GM12891 (cell line): ENCODE measurements at places on chromosomes 12 and 14.
A peak's percentile ranks its signal among the peaks of the same experiment; 100 is the strongest.

GRCh38 chr12:24950231-24950834 lies 1.4 kb upstream of the BCAT1 start:
- no peak for DNase-seq

DNA sequence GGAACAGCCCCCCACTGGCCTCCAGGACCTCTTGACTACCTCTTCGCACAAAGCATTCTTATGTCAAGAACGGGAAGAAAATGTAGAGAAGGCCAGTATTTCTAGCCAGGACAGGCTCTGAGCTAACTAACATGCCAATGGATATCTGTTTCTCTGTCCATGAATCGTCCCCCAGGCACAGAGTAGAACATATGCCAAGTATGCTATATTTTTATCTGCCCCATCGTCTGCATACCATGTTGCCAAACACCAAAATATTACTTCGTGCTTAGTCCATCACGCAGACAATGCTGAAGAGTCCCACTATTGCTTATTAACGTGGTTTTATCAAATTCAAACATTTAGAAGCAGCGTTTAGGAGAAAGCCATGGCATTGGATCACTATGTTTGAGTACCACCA lies 151.4 kb upstream of the CPSF6 start:
- no peak for DNase-seq

- no peak for DNase-seq
Measured at GRCh38 chr12:49976557-49976956, 3.8 kb downstream of the AQP6 start.

DNA sequence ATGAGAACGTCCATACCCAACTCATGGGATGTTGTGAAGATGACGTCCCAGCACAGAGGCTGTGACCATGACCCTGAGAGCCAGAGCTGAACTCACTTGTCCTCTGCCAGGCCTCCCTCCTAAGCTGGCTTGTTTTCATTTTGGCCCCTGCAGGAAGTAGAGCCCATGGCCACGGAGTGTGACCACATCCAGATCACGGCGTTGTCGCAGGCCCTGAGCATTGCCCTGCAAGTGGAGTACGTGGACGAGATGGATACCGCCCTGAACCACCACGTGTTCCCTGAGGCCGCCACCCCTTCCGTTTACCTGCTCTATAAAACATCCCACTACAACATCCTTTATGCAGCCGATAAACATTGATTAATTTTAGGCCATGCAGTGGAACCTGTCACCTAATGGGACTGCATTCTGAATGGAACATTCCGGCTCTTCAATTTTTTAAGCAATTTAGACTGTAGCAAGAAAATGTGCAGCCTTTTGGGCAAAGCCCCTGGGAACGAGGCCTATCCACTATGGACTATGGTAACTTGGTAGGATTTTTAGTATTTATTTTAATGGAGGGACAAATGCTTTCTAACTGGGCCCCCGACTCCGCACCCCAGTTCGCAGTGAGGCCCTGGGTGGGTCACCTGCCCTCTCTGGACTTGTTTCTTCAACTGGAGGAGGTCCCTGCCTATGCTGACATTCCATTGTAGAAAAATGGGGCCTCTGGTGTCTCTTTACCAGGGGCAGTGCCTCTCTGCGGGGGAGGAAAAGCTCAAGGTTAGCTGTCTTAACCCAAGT lies 19.6 kb downstream of the OTUB2 start:
- DNase-seq: no peak

GRCh38 chr12:30985814-30986452 lies 59.4 kb downstream of the TSPAN11 start:
- peak; percentile 81 for DNase-seq

DNA sequence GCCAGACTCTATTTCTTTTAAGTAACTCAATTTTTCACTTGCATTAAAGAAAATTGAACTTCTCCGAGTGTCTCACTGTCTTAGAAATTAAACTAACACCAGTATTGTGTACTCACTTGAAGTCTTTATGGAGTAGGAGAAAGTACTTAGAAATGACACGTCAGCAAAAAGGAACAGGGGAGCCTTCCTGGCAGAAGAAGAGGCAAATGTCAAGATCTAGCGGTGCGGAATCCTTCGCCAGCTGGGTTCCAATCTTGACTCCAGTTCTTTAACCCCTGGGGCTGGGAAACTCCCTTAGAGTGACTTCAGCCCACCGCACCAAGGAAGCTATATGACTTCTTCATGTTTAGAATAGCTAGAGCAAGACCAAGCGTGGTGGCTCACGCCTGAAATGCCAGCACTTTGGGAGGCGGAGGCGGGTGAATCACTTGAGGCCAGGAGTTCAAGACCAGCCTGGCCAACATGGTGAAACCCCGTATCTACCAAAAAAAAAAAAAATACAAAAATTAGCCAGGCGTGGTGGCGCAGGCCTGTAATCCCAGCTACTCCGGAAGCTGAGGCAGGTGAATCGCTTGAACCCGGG lies 34.4 kb downstream of the WBP11 start:
- no peak for DNase-seq

DNA sequence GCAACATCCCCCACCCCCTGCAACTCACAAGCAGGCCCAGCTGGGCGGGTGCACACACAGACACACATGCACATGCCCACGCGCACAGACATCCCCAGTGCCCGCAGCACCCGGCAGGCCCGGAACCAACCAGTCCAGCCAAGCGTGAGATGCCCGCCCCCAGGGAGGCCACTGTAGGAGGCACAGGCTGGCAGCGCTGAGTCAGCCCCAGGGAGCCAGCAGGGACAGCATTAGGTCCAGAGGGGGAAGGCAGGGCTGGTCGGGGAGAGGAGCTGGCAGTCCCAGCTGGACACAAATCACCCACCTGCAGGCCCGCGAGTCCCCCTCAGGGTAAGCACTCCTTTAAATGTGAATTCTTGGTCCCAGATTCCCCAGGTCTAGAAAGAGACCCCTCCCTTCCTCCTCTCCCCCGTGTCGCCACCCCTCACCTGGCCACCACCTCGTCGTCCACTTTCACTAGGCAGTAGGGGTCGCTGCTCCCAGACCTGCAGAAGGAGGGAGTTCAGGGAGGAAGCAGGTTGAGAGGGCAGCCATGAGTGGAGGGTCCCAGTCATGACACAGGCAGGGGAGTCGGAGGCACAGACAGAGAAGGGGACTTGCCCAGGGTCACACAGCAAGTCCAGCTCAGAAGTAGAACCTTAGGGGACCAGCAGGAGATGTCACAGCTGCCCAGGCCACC lies 5.0 kb downstream of the RASAL1 start:
- no peak for DNase-seq

GRCh38 chr12:6952863-6953441 lies 1.8 kb downstream of the PTPN6 start:
- no peak for DNase-seq

- no peak for DNase-seq
Measured at GRCh38 chr12:71671311-71671710, 7.2 kb downstream of the THAP2 start.
